ENCODE measurements at places on chromosomes 7 and 10. TPM values are rescaled to one million over a fixed set of nuclear protein-coding genes. Genes with fewer than 3 reads are reported as not detected.

Gene RELN
- total RNA-seq = not detected

Gene PPP1R17
- not detected for total RNA-seq

Gene CRYGN
- not detected for total RNA-seq

Gene EBLN1
- total RNA-seq = not detected

Gene NKX2-3
- total RNA-seq = not detected

Gene LYZL2
- total RNA-seq = not detected

Gene PPP1R3A
- not detected for total RNA-seq

Gene NKX1-2
- not detected for total RNA-seq

Gene C10orf62
- not detected for total RNA-seq

Gene WDR86
- total RNA-seq = 0.43 TPM

Gene AP3M1
- 43.1 TPM for total RNA-seq

Gene PALS2
- total RNA-seq = 21.0 TPM

Gene NUTM2A
- total RNA-seq = 0.17 TPM

Gene ANLN
- 54.7 TPM for total RNA-seq

Gene CPVL
- total RNA-seq = not detected

Gene STAG3
- total RNA-seq = 20.9 TPM

Gene EVX1
- total RNA-seq = not detected

All from activated CD4-positive, alpha-beta memory T cell treated with anti-CD3 and anti-CD28 coated beads for 36 hours (primary cell).